Left ventricle myocardium inferior (tissue), 1 donor: ENCODE measurements at places on chromosomes 2 and 18.

GRCh38 chr18:6859676-6860422, 130.3 kb downstream of the ARHGAP28 start:
- H3K36me3 ChIP-seq: no peaks in the 10 kb centered on the region
- no peak for DNase-seq
- H3K27ac ChIP-seq: no peak overlapping the region
- H3K4me3 ChIP-seq: no peak overlapping the region

DNA sequence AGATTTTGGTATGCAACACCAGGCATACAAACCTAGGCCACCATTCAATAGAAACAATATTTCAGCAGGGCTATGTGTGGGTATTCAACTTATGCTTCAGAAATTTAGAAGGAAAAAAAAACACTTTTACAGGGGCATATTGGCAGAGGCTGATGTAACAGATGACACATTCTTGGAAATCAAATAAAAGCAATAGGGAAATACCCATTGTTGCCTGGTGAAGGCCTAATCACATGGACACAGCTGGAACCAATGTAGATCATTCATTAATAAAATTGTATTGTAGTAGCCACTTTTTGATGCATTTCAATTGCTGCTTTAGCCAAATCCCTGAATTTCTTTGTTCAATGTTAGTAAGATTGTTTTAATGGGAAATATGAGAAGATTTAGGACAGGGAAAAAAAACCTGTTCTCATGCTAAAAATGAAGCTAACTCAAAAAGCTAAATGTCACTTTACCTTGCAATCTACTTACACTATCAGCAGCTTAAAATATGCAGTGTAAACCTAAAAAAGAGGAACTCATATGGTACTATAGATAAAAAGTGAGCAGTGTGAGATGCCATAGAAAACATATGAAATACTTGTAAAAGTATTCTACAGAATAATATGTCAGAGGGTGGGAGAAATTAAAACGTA, 289.4 kb downstream of the ZEB2 start:
- no peak for DNase-seq
- H3K4me1 ChIP-seq: no peaks in the 10 kb centered on the region
- H3K36me3 ChIP-seq: no peaks in the 10 kb centered on the region
- no peaks in the 10 kb centered on the region for H3K27me3 ChIP-seq
- no peak overlapping the region for H3K27ac ChIP-seq

GRCh38 chr2:21155365-21156136, 31.8 kb downstream of the TDRD15 start:
- no peak overlapping the region for H3K4me3 ChIP-seq
- DNase-seq: no peak
- H3K27me3 ChIP-seq: peaks cover 18% of the 10 kb centered on the region
- no peak overlapping the region for H3K27ac ChIP-seq
- H3K36me3 ChIP-seq: no peaks in the 10 kb centered on the region

- H3K27ac ChIP-seq: no peak overlapping the region
- DNase-seq: no peak
- H3K4me1 ChIP-seq: no peaks in the 10 kb centered on the region
These were observed 35.5 kb upstream of the TTR start for GRCh38 chr18:31555971-31556747.

- no peak overlapping the region for H3K4me3 ChIP-seq
- no peaks in the 10 kb centered on the region for H3K36me3 ChIP-seq
- H3K4me1 ChIP-seq: peaks cover 32% of the 10 kb centered on the region
- H3K27me3 ChIP-seq: peaks cover 100% of the 10 kb centered on the region
These were observed 14.1 kb upstream of the HOXD1 start for GRCh38 chr2:176174382-176174823.

DNA sequence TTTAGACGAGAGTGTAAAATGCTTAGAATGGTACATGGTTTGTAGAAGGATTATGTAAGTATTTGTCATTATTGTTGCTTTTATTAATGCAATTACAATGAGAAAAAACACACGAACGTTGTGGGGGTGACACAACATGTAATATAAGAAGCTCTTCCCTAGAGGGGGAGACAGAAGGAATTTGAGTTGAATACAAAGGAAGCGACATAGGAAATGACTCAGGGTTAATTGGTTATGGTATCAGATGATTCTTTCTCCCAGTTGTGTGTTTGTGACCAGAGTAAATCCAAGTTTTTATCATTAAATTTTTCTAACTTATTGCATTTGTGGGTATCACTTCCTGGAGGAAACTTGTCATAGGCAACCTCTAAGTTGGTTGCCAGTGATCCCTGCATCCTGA, 625.6 kb upstream of the CDH2 start:
- H3K27ac ChIP-seq: no peak overlapping the region
- H3K27me3 ChIP-seq: no peaks in the 10 kb centered on the region
- DNase-seq: no peak
- no peaks in the 10 kb centered on the region for H3K36me3 ChIP-seq

GRCh38 chr2:202762556-202762955, 109.0 kb downstream of the ICA1L start:
- H3K27me3 ChIP-seq: no peaks in the 10 kb centered on the region
- H3K4me3 ChIP-seq: no peak overlapping the region
- no peaks in the 10 kb centered on the region for H3K4me1 ChIP-seq
- H3K27ac ChIP-seq: no peak overlapping the region
- H3K36me3 ChIP-seq: peaks cover 25% of the 10 kb centered on the region

- H3K27me3 ChIP-seq: no peaks in the 10 kb centered on the region
- no peak for DNase-seq
- H3K36me3 ChIP-seq: no peaks in the 10 kb centered on the region
- H3K27ac ChIP-seq: peak overlapping the region; percentile 70
These were observed 84.3 kb downstream of the COPS8 start for GRCh38 chr2:237170020-237170419.

DNA sequence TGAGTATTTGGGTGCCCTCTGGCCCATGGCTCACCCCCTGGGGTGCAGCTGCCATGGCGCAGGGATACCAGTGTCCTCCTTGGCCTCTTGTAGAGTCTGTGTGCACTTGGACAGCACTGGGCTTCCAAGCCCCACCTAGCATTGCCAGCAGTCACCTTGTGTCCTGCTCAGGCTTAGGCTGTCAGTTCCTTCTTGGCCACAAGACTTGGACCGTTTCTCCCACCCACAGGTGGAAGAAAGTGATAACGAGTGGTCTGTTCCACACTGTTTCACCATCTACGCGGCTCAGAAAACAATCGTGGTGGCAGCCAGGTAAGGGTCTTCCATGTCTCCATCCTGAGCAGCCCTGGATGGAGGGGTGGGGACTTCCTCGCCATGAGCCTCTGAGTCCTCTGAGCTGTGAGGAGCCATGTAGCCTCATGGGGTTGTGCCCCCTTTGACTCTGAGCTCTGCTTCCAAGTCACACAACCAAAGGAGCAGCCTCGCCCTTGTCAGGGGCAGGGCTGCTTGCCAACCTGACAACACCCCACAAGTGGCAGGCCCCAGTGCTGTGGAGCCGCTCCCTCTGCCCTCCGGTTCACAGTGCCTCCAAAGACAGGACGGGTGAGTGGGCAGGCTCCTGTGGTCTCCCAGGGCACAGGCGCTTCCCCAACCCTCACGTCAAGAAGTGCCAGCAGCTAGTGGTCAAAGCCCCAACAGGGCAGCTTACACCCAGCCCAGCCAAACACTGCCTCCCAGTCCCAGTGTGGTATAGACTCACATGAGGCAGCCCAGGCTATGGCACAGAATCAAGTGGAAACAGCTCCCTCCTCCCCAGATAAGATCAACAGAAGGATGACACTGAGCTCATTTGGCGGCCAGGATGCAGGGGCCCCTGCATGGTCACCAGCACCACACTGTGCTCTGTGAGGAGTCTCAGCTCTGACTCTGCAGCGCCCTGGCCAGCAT, 18.4 kb downstream of the STK25 start:
- no peaks in the 10 kb centered on the region for H3K27me3 ChIP-seq
- no peak overlapping the region for H3K27ac ChIP-seq
- H3K36me3 ChIP-seq: peaks cover 46% of the 10 kb centered on the region
- no peak overlapping the region for H3K4me3 ChIP-seq
- DNase-seq: no peak
- no peaks in the 10 kb centered on the region for H3K4me1 ChIP-seq

DNA sequence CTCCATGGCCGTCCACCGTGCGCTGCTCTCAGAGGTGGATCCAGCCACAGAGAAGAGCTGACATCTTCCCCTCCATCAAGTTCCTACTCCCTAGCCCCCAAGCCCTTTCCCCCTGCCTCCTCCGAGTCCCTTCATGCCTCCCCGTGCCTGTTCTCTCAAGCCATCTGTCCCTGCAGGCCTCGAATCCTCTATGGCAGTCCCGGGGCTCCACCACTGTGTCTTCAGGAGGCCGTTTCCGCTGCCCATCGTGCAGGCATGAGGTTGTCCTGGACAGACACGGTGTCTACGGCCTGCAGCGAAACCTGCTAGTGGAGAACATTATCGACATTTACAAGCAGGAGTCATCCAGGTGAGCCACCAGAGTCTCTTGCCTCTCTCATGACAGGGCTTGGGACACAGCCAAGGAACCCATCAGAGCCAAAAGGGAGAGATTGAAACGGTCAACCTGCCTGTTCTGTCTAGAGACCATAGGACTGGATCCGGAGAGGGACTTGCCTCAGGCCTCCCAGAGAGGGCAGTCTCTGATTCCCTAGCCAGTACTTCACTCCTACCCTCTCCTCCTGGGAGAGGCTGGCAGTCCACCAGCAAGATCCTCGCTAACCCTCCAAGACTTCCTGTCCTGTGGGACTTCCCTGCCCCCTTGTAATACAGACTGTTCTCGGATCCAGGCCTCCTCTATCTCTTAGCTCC, 9.7 kb downstream of the UCN start:
- DNase-seq: no peak
- H3K36me3 ChIP-seq: peaks cover 26% of the 10 kb centered on the region
- no peaks in the 10 kb centered on the region for H3K27me3 ChIP-seq
- H3K4me1 ChIP-seq: peaks cover 77% of the 10 kb centered on the region
- peak overlapping the region; percentile 19 for H3K27ac ChIP-seq

- no peaks in the 10 kb centered on the region for H3K27me3 ChIP-seq
- DNase-seq: no peak
- H3K36me3 ChIP-seq: no peaks in the 10 kb centered on the region
- H3K4me3 ChIP-seq: no peak overlapping the region
These were observed 50.0 kb downstream of the SLC8A1 start for GRCh38 chr2:40401896-40402295.

DNA sequence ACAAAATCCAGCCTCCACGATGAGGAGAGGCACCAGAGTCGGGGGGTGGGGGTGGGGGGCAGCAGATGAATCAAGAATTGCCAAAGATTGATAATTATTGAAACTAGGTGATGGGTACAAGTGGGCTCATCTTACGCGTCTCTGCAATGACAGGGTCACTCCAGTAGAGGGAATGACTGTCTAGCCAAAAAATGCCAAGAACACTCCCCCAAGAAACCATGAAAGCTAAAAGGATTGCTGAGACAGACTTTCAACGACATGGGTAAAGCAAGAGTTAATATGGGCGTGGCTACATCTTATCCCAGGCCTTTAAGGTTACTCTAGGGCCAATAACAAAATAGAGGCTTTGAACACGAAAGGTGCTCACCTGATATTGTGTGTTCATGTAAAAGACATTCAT, 86.5 kb downstream of the STK39 start:
- peaks cover 55% of the 10 kb centered on the region for H3K4me1 ChIP-seq
- no peak for DNase-seq
- peaks cover 9% of the 10 kb centered on the region for H3K36me3 ChIP-seq

DNA sequence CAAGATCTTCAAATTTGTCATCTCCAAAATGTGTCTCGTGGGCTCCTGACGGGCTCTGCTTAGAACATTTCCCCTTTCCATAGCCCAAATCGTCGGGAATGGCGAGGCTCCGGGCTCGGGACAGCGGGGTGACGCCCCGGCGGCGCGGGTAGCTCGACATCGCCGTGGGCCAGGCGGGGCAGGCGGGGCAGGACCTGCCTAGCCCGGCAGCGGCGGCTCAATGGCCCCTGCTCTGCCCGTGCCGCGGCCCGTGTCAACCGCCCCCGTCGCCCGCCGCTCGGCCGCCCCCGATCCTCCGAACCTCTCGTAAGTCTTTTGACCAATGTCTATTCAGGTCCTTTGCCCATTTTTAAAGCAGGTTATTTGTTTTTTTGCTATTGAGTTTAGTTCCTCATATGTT, 111.2 kb downstream of the PMAIP1 start:
- no peak overlapping the region for H3K4me3 ChIP-seq
- H3K4me1 ChIP-seq: no peaks in the 10 kb centered on the region
- H3K27me3 ChIP-seq: peaks cover 1% of the 10 kb centered on the region
- no peak for DNase-seq
- no peak overlapping the region for H3K27ac ChIP-seq
- no peaks in the 10 kb centered on the region for H3K36me3 ChIP-seq

- H3K4me3 ChIP-seq: no peak overlapping the region
- no peaks in the 10 kb centered on the region for H3K36me3 ChIP-seq
- DNase-seq: no peak
- H3K27ac ChIP-seq: no peak overlapping the region
- no peaks in the 10 kb centered on the region for H3K27me3 ChIP-seq
- H3K4me1 ChIP-seq: no peaks in the 10 kb centered on the region
These were observed 2149.8 kb upstream of the PIK3C3 start for GRCh38 chr18:39805218-39805617.

DNA sequence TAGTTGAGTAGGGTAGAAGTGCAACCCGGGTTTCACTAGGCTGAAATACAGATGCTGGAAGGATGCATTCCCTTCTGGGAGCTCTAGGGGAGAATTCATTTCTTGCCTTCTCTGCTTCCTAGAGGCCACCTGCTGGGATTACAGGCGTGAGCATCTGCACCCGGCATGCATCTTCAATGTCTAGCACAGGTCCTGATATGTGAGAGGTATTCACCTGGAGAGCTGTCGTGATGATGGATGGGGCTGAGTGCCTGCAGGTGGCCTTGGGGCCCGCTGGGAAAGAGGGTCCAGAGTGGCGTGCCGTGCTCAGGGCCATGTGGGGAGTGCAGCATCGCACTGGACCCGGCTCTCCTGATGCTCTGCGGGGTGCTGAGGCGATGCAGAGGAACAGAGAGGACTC, 6.6 kb upstream of the NTSR2 start:
- H3K27me3 ChIP-seq: peaks cover 65% of the 10 kb centered on the region
- peaks cover 16% of the 10 kb centered on the region for H3K4me1 ChIP-seq
- H3K4me3 ChIP-seq: no peak overlapping the region
- H3K36me3 ChIP-seq: no peaks in the 10 kb centered on the region
- no peak for DNase-seq
- H3K27ac ChIP-seq: peak overlapping the region; percentile 38

DNA sequence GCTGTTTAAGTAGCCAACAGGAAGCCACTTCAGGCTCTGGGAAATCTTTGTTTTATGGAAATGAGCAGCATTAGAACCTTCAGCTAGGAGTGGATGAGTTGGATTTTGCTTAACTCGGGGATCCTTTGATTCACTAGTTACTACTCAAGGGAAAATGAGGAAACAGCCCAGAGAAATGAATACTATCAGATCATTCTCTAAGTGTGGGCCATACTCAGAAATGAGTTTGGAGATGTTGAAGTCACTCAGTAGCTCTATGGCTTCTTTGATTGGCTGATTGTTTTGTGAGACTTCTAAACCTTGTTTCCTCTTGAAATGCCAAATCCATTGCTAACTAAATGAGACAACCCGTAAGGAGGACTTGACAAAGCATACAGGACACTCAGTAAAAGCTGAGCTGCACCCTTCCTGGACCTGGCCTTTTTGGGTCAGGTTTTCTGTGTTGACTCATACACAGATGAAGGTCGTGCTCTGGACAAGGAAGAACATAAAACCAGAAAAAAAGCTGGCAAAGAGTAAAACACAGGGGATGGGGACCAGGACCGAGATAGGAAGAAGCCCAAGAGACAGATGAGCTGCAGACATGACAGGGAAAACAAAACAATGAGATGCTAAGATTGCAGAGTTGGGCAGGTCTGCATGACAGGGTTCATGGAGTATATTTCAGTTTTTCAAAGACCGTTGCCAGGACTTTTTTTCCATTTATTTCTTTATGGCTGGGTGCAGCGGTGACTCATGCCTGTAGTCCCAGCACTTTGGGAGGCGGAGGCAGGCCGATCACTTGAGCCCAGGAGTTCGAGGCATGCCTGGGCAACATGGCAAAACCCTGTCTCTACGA, 41.6 kb downstream of the INO80C start:
- no peak for DNase-seq
- H3K4me1 ChIP-seq: peaks cover 38% of the 10 kb centered on the region
- peak overlapping the region; percentile 27 for H3K27ac ChIP-seq
- no peak overlapping the region for H3K4me3 ChIP-seq
- H3K27me3 ChIP-seq: no peaks in the 10 kb centered on the region
